EL (cell line): ENCODE measurements at places on chromosomes 7 and 10.

- DNase-seq, result no peak
These were observed 191.9 kb downstream of the ABCA13 start for GRCh38 chr7:48363174-48363573.

DNA sequence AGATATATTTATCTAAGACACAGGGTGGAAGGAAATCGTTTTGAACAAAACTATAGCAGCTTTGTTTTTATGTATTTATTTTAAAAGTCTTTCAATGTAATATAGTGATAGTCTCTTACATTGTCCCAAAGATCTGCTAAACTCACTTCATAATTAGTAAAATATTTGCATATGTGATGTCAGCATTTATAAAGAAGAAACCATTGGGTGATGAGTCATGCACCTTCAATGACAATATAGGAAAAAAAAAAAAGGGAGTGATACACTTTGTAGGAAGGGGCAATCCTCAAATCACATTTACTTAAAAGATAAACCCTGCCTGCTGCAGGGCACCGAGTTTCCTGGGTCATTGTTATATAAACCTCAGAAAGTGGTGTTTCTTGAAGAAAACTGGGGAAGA, 112.4 kb upstream of the SEMA3C start:
- DNase-seq, result peak; percentile 11

DNA sequence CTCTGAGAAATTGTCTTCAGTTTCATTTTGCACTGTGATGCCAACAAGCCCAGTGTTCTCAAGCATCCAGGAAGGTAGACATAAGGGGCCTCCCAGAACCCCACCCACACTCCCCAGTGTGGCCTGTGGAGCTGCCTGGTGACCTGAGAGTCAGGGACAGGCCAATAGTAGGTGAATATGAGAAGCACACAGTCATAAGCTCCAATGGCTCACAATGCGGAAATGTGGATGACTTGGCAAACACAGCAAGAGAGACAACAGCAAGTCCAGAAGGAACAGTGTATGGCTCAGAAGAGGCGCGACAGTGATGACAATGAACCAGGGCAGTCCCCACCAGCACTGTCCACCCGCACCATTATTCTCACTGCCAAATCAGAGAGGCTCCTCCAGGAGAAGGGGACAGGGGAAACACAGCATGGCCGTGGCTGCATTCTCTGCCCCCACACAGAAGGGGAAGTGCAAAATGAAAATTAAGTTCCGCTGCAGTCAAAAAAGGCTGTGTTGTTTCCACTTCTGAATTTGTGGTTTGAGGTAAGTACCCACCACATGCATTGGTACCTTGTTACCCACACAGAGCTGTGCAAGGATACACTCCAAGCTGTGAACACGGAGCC, 419.8 kb downstream of the GRID1 start:
- no peak for DNase-seq

DNA sequence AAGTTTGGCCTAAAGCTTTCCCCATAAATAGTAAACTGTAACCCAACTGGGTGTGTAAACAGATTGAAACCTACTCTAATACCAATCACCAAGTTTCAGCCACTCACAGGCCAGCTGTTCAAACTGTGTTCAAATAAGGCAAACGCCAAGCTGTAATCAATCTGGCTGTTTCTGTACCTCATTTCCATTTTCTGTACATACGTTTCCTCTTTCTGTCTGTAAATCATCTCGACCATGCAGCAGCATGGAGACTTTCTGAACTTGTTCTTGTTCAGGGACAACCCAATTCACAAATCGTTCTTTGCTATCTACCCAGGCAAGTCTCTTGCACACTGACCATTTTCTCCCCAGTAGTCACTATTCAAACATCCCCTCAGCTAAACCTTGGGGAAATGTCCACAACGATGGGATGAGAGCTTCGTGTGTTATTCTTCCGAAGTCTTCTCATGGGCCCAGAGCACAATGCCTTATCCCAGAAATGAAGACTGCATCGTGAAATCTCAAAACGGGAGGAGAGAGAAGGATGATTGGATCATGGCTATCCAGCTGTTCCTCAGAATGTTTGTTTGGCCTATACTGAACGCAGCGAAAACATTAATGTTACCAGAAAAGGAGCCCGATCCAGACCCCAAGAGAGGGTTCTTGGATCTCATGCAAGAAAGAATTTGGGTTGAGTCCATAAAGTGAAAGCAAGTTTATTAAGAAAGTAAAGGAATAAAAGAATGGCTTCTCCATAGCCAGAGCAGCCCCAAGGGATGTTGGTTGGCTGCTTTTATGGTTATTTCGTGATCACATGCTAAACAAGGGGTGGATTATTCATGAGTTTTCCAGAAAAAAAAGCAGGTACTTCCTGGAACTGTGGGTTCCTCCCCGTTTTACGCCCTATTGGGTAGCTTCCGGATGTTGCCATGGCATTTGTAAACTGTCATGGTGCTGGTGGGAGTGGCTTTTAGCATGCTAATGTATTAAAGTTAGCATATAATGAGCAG, 86.2 kb downstream of the SLC16A9 start:
- no peak for DNase-seq

DNA sequence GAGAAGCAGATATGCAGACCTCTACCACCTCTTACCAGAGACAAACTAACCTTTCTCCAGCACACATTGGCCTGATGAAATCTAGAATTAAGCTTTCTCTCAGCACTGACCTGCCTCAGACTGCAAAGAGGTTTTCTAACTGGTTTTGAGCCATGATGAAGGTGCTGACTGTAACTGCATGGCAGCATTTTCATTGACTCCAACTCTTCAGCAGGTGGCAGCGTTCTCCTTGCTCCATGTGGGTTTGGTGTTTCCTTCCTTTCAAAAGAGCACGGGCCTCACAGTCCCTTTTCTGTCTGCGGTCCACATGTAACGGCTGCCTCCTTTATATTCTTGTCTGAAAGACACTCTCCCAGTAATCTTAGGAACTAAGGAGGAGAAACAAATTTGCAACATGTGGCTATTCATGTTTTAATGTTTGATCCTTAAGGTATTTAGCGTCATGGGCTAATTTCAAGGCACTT, 12.6 kb downstream of the KLLN start:
- peak; percentile 58 for DNase-seq
